Lung microvascular endothelial cell (primary cell): ENCODE measurements at places on chromosomes 3 and 15.
A peak's percentile ranks its signal among the peaks of the same experiment; 100 is the strongest.

DNA sequence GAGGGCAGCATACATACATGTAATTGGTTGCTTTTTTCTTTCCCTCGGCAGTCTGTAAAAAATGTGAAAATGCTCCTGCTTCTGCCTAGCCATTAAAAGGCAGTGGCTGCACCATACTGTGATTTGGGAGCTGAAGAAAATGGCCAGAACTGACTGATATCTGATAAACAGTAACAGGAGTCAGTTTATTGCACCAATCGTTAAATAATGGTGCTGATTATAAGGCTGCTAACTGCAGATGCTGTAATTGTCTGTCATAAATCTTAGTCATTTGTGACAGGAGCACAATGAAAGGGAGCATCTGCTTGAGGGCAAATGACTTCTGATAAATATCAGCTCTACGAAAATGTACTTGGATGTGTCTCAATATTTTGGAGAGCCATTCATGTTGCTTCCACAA, 263.1 kb upstream of the DNAJC19 start:
- no peak for DNase-seq

DNA sequence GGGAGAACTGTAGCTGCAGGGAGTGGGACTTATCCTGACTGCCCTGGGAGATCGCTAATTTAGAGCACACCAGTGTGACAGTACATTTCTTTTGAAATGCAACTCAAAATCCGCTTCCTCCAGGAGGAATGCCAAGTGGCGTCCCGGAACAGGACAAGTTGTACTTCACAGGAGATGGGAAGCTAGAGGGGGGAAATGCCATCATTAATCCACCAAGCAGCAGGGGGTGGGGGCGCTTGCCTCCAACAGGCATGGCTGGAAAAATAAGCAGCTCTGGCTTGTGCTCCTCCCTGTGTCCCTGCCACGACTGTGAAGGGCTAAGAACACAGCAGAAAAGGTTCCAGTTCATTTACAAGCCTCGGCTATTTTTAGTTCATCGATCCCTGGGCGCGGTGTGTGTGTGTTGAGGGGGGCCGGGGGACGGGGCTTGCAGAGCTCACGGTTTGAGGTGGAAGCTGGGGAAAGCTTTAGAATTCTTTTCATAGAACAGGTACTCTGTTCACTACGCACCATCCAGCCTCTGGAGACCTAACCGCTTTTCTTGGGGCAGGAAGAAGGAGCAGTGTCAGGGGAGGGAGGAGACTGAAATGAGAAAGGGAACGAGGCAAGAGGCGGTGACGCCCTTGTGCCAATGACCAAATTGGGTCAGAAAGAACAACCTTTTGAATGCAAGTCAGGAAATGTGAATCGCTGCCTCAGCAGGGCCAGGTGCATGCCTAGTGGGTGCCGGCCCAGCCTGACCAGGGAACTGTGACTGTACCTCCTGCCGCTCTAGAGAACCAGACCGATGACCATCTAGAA, 51.8 kb upstream of the DGKG start:
- no peak for DNase-seq

DNA sequence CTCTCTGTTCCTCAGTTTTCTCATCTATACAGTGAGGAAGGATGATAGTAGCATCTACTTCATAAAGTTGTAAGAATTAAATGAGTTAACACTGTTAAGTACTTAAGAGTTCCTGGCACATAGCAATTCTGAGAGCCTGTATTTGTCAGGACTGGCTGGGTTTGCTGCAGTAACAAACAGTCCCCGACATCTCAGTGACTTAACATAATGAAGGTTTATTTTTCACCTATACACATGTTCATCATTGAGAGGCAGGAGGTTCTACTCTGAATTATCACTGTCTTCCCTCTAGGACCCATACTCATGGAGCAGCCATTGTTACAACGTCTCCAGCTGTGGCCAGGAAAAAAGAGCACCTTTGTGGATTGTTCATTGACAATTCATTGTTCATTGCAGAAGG, 190.6 kb upstream of the PROK2 start:
- DNase-seq, result no peak

- peak; percentile 15 for DNase-seq
These were observed 15.9 kb upstream of the TMEM87A start for GRCh38 chr15:42289166-42289565.

GRCh38 chr3:9396301-9396631, 1.1 kb upstream of the SETD5 start:
- DNase-seq, result no peak

DNA sequence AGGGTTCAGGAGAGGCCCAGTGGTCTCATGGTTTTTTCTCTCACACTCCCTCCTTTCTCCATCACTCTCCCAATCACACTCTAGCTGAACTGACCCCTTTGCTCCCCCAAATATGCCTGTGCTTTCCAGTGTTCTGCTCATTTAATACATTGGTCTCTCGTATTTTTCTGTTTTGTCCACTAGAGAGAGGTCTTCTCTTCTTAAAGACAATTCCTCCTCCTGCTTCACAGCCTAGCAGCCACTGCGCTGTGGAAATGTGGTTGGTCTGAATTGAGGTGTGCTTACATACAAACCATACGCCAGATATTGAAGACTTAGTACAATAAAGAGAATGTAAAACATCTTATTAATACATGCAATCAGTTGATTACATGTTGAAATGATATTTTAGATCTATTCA, 60.6 kb upstream of the XCR1 start:
- DNase-seq, result peak; percentile 5

- no peak for DNase-seq
These were observed 483.5 kb downstream of the GABRG3 start for GRCh38 chr15:27454281-27455075.

- no peak for DNase-seq
These were observed 2.6 kb upstream of the LYSMD4 start for GRCh38 chr15:99735868-99736267.

- no peak for DNase-seq
These were observed 16.2 kb upstream of the ZFYVE19 start for GRCh38 chr15:40790718-40791117.

- no peak for DNase-seq
These were observed 342.1 kb downstream of the SLC9A9 start for GRCh38 chr3:143506190-143506589.
